ENCODE measurements at places on chromosomes 6 and 20.

DNA sequence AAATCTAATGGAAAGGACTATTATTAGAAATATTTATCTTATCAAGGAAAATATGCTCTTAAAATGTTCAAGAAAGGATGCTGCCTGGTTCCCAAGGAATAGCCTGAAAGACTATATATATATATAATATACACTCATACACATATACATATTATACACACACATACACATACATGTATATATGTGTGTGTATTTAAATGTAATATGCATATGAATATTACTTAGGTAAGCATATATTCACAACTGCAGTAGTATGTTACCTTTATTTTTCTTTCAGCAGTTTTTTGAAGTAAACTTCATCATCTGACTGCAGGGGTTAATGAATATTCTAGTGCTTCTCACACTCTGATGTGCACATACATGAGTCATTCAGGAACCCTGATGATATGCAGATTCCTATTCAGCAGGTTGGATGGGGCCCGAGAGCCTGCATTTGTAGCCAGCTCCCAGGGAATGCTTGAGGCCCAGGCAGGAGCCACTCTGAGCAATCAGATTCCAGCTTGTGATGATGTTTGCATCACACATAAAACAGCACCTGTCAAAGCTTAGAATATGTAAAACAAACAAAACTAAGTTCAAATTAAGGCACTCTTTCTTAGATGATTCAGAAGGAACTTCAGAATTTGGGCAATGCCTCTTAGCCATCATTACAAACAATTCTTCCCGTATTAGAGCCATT lies 16.1 kb downstream of the MYLK4 start:
- DNase-seq = no peak

DNA sequence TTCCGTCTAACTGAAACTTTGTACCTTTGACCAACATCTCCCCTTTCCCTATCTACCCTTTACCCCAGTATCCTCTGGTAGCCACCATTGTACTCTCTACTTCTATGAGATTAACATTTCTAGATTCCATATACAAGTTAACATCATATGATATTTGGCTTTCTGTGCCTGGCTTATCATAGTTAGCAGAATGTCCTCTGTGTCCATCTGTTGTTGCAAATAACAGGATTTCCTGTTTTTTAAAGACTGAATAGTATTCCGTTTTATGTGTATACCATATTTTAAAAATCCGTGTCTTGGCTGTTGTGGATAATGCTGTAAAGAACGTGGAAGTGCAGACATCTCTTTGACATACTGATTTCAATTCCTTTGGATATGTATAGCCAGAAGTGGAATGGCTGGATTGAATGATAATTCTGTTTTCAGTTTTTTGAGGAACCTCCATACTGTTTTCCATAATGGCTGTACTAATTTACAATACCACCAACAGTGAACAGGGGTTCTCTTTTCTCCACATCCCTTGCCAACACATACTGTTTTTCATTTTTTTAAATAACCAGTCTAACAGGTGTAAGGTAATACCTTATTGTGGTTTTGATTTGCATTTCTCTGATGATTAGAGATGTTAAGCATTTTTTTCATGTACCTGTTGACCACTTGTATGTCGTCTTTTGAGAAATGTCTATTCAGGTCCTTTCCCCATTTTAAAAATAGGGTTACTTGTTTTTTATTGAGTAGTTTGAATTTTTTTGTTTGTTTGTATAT lies 53.8 kb downstream of the CDC5L start:
- DNase-seq = no peak

DNA sequence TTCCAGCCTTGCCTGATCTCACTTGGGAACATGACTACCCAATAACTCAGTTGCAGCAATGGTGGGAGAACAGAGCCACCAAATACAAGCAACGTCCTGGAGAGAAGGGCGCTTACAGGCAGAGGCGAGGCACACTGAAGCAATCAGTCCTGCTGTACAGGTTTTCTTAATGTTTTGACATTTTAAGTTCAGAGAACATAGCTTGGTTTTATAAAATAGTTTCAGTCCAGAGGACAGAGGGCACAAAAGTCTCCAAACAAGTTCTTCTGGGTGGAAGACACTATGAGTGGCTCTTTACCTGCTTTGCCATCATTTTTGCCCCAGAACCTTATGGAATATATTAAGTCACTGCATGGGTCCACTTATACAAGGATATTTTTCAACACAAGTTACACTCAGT lies 103.4 kb upstream of the KCNG1 start:
- no peak for DNase-seq

DNA sequence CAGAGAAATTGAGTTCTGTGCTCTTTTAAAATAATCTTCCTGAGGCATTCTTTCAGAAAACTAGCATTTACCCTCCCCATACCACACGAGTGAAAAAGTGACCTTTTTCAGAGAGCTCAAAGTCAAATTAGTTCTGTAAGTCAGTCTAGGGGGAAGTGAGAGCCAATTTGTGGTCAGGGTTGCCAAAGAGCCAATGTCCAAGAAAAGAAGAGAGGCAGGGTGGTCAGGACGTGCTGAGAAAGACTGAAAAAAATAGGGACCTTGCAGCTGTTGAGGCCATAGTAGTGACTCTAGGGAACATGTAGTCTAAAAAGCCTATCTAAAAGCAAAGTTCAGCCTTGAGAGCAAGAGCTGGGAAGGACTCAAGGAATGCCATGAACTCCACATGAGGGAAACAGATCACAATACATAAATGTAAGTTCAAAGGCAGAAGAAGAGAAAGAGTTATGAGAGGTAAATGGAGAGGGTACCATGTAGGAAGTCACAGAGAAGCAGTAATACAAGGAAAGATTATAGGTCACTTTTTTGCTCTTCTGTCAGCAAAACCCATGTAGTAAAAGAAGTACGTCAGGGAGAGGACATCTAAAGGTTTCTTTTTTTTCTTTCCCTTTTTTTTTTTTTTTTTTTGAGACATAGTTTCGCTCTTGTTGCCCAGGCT lies 565.1 kb upstream of the FLRT3 start:
- DNase-seq = no peak

GRCh38 chr6:157715728-157716164 lies 107.3 kb upstream of the SNX9 start:
- DNase-seq = no peak

- no peak for DNase-seq
Observed at GRCh38 chr6:67112120-67112519, 1405.1 kb upstream of the EYS start.

- DNase-seq = no peak
Observed at GRCh38 chr6:2909718-2910117, 6.6 kb upstream of the SERPINB9 start.

GRCh38 chr20:8303651-8304050 lies 171.6 kb downstream of the PLCB1 start:
- no peak for DNase-seq

- no peak for DNase-seq
Observed at GRCh38 chr6:134114918-134115714, 62.7 kb upstream of the SLC2A12 start.

GRCh38 chr6:38099221-38099620 lies 279.7 kb downstream of the ZFAND3 start:
- DNase-seq = no peak

DNA sequence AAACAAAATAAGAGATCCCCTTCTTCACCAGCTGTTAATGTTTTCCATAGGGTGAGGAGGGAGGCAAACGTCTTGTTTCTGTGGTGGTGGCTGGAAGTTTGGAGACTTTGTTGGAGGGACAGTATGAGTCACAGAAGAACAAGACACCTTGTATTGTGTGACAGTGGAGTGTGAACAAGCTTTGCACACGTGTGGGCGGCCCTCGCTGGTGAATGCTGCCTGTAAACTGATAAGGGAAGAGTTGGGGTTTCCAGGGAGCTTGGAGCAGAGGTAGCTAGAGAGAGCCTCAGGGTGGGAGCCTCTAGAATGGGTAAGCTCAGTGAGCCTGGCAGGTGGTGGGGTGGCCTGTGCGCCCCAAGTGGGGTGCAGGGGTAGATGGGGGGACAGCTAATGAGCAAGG lies 78.3 kb downstream of the ZDHHC14 start:
- no peak for DNase-seq

DNA sequence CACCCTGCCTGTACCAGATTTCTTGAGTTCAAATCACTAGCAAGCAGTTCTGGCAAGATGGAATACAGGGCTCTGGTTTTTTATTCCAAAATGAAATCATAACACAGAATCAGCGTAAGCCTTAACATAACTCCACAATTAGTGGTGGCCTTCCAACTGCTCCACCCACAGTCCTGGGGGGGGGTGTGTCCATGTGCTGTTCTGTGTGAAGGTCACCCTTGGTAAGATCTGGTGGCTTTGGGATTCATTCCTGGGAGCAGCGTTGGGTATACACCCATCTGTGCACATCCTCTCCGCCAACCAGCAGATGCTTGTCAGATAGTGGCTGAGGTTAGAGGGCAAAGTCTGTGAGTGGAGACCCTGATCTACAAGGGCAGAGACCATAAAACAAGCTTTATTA lies 49.9 kb upstream of the CD83 start:
- no peak for DNase-seq

DNA sequence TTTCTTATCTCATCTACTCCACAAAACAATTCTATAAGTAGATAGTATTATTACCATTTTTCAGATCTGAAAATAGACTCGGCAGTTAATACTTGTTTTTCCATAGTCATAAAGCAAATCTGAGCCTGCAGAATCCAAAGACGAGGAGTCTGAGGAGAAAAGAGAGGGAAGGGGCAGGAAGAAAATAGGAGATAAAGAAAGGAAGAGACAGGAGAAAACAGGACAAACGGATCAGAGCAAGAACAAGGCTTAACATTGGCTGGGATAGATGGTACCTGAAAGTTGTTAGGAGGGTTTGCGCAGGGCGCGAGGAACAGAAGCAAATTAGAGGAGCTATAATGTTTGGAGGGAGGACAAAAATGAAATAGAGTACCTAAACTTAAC lies 639 bp upstream of the PPIL1 start:
- no peak for DNase-seq

DNA sequence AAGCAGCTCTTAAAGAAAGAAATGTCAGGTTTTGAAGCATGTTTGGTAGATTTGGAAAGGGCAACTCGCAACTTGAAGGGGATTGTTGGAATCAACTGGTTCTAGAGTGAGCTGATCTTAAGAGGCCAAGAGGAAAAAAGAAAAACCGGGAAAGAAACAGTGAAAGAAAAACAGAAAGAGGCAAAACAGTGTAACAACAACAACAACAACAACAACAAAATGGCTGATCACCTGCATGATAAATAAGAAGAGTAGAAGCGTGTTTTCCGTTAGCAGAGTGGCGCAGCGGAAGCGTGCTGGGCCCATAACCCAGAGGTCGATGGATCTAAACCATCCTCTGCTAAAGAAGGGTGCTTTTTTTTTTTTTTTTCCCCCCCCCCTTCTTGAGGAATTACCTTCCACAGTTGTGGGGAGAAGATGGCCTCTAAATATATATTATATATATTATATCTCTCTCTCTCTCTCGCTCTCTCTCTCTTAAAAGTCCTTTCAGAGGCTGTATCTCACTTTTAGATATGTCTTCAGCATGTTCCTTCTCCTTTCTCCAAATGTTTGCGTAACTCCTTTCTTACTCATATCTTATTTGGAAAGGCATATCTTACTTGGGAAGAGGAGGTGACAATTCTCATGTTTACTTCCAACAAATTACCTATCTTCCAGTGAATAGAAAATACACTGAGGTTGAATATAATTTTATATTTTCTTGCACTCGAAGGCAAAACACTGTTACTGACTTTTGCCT lies 134.4 kb downstream of the OR2B2 start:
- no peak for DNase-seq

DNA sequence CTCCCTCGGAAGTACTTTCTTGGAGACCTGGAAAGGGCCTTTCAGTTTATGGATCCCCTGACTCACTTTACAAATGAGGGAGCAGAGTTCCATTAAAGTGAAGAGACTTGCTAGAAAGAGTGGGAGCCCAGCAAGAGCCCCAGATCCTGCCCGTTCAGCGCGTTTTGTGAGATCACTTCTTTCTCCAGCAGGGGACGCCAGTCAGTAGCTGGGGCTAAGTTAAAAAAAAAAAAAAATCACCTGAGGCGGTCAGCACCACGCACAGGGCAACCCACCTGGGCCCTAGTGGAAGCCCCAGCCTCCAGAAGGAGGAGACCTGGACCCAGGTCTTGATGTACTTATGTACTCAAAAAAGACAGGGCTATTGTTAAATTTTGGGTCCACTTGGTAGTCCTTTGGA lies 274.5 kb upstream of the RNF24 start:
- no peak for DNase-seq

- DNase-seq = no peak
Observed at GRCh38 chr20:2042400-2042799, 48.5 kb upstream of the PDYN start.

GRCh38 chr20:36175475-36175995 lies 21.0 kb downstream of the EPB41L1 start:
- no peak for DNase-seq

- no peak for DNase-seq
Observed at GRCh38 chr6:39128832-39129231, 13.8 kb upstream of the SAYSD1 start.

GRCh38 chr6:29723666-29724588 lies 693 bp downstream of the HLA-F start:
- no peak for DNase-seq

GRCh38 chr6:49233483-49233882 lies 229.6 kb downstream of the MMUT start:
- no peak for DNase-seq

GRCh38 chr6:161407115-161407514 lies 133.3 kb upstream of the AGPAT4 start:
- DNase-seq = no peak

DNA sequence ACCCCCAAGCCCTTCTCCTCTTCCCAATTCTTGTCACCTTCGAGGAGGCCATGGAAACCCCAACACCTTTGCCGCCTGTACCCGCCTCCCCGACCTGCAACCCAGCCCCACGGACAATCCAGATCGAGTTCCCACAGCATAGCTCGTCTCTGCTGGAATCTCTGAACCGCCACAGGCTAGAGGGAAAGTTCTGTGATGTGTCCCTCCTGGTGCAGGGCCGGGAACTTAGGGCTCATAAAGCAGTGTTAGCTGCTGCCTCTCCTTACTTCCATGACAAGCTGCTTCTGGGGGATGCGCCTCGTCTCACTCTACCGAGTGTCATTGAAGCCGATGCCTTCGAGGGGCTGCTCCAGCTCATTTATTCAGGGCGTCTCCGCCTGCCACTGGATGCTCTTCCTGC lies 675 bp downstream of the ZBTB9 start:
- no peak for DNase-seq

DNA sequence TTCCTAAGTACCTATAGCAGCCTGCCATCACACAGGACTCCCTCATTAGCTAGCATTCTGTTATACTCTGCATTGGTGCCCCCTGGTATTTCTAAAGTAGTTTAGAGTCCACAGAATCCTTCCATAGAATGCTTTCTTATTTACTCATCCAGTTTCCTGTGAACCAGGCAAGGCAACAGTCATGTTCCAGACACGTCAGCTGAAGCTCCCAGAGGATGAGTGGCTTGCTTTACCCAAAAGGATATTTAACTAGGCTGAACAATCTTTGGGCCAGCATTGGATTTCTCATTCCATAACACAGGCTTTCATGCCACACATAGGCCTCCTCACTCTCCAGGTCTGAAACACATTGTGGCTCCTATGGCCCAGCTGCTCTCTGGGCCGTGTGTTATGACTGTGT lies 203.8 kb upstream of the MAP3K7 start:
- no peak for DNase-seq

GRCh38 chr6:16719488-16719887 lies 41.8 kb downstream of the ATXN1 start:
- no peak for DNase-seq

- DNase-seq = no peak
Observed at GRCh38 chr6:88539295-88539764, 373.2 kb upstream of the CNR1 start.
